ENCODE measurements at places on chromosomes 13 and 19.

DNA sequence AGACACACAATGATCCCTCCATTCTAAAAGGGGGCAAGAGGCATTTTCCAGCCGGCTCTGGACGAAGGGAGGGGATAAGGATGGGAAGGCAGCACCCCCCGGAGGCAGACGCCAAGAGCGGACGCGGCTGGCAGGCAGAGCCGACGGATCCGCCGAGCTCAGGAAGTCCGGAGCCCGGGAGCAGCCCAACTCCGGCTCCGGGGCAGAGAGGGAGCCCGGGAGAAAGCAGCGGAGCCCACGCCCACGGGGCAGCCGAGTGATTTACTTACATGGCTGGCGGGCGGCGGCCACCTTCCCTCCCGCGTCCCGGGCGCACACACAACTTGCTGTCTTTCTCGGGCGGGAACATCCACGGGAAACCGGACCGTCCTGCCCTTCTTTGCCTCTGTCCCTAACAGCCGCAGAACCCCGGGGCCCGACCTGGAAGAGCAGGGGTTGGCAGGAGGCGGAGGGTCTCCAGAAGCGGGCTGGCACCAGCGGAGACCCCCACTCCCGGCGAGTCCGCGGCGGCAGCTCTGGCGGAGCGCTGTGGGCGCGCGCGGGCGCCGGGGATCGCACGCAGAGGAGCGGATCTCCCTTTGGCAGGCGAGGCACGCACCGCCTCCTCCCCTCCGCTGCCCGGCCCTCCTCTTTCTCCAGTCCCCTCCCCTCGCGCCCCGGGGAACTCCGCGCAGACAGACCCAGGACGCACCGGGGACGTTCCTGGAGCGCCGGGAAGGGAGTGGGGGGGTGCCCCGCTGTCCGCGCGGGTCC lies at the start of gene LHFPL6:
LHFPL6 (minus strand) TSS at position 580 of the 753 bp plus-strand sequence.
- DNase-seq: no peak

- no peak for DNase-seq
Measured at GRCh38 chr13:78520425-78520824, 82.9 kb downstream of the POU4F1 start.

GRCh38 chr19:16051254-16052025 lies 24.9 kb upstream of the TPM4 start:
- no peak for DNase-seq

DNA sequence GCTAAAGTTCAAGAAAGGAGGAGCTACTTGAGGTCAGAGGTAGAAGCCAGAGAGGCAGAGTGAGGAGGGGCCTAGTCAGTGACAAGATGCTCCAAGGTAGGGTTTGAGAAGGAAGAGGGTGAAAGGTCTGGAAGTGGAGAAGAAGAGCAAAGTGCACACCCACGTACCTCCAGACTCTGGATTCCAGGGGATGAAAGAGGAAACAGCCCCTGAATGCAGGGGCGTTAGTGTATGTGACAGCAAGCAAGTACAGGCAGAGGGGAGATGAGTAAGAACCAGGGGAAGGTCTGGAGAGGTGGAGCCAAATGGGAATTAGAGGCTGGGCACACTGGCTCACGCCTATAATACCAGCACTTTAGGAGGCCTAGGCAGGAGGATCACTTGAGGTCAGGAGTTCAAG lies 8.7 kb downstream of the RPS28 start:
- no peak for DNase-seq

GRCh38 chr13:73035660-73036059 lies 23.1 kb upstream of the KLF5 start:
- no peak for DNase-seq

GRCh38 chr19:6047256-6047655 lies 63.0 kb downstream of the RFX2 start:
- no peak for DNase-seq

- DNase-seq: no peak
Measured at GRCh38 chr13:86445206-86445605, 646.0 kb upstream of the SLITRK6 start.

- no peak for DNase-seq
Measured at GRCh38 chr19:20254121-20254520, 87.1 kb downstream of the ZNF486 start.

GRCh38 chr19:43532571-43532961 lies 422 bp upstream of the ZNF575 start:
- no peak for DNase-seq

- DNase-seq: no peak
Measured at GRCh38 chr19:15015946-15016542, 33.2 kb upstream of the CASP14 start.

- DNase-seq: no peak
Measured at GRCh38 chr19:35140207-35140961, 1.8 kb downstream of the FXYD1 start.

DNA sequence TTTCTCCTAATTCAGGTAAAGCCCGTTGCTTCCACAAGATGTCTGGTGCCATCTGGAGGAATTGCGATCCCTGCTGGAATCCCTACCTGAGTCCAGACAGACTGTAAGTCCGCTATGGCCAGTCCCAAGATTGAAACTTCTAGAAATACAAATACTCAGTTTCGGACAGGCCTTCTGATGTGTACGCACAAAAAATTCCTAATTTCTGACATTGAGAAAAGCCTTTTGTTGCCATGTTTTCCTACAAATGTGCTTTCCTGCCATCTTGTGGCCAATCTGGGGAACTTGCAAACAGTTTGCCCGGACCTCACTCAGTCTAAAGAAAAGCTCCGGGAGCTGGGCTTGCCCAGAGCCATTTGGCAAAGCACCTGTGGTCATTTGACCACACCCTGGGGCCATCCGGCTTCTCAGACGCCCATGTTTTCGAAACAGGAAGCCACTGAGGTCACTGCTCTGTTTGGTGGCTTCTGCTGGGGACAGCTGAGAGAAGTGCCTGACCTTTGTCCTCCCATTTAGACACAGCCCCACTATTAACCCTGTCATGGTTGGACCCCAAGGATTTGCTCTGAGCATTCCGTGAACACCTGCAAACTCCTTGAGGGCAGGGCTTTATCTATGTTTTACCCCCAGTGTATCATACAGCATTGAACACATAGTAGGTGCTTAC lies 79.4 kb downstream of the SLC15A1 start:
- peak; percentile 11 for DNase-seq

GRCh38 chr19:10636304-10636972 lies 11.1 kb downstream of the SLC44A2 start:
- no peak for DNase-seq

DNA sequence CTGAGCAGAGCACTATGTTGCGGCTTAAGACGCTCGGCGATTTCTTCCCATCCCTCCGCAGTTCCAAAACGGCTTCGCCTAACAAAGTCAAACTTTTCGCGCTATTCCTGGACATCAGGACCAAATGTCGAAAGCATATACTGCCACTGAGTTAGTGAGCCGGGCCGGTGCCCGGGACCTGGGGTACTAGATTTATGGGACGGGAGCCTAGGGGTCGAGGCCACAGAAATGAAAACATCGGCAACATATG lies 699 bp downstream of the RCBTB2 start:
- DNase-seq: no peak

DNA sequence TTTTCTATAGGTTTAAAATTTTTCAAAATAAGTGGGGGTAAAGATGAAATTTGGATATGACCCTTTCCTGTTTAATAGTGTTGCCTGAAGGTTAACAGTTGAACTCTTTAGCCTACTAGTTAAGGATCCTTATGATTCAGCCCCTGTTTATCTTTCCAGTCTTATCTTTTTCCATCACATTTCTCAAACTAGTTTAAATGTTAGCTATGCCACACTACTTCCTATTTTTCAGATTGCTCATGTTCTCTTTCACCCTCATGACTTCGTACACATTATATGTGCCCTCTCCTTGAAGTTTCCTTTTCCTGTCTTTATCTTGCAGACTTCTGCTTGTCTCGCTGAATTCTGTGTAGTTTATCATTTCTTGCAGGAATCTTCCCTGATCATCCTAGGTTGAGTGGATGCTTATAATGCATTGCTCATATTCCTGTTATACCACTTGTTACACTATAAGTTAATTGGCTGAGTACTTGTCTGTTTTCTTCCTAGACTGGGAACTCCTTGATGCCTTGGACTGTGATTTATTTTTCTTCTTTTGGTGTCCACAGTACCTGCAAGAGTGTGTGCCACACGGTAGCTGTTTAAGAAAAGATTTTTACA lies 86.7 kb downstream of the FNDC3A start:
- no peak for DNase-seq

GRCh38 chr13:43924549-43925245 lies 45.0 kb downstream of the LACC1 start:
- DNase-seq: no peak

- no peak for DNase-seq
Measured at GRCh38 chr19:39842693-39843435, 3.3 kb downstream of the FBL start.

DNA sequence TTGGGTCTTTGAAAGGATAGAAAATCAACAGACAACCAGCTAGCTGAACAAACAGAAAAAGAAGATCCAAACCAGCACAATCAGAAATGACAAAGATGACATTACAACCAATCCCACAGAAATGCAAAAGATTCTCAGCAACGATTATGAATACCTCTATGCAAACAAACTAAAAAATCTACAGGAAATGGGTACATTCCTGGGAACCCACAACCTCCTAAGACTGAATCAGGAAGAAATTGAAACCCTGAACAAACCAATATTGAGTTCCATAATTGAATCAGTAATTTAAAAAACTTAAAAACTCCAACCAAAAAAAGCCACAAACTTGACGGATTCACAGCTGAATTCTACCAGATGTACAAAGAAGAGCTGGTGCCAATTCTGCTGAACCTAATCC lies 20.9 kb upstream of the C1QTNF9B start:
- DNase-seq: no peak

DNA sequence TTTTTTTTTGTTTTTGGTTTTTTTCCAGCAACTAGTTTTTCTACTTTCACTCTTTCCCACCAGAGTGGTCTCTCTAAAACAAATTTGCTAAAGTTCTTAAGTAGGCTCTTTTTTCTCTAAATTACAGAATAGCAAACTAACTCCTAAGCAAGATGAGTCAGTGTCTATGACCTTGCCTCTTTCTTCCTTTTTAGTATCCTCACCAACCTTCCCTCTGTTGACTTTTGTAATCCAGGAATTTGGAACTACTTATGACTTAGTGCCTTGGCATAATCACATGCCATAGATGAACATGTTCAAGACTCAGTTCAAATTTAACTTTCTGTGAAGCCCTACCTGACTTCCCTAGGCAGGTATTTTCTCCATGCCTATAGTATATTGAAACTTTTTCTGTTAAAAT lies 32.3 kb upstream of the AKAP11 start:
- no peak for DNase-seq

- DNase-seq: no peak
Measured at GRCh38 chr19:732148-733069, 18.5 kb upstream of the MISP start.

- DNase-seq: no peak
Measured at GRCh38 chr13:43305416-43305815, 282.0 kb downstream of the DNAJC15 start.
